Renal pelvis (tissue), 12 donors: ENCODE measurements at places on chromosomes 12 and 14. TPM values are rescaled to one million over a fixed set of nuclear protein-coding genes. Genes with fewer than 3 reads are reported as not detected.

The RIPK3 gene
- 3.8 TPM for polyA plus RNA-seq

The PLXNC1 gene
- polyA plus RNA-seq: 6.8 TPM

- no peak for DNase-seq
Observed at GRCh38 chr14:33938131-33938949, 12.5 kb downstream of the EGLN3 start.

The NRL gene
- polyA plus RNA-seq: 3.2 TPM

- DNase-seq: peak; percentile 62
Observed at GRCh38 chr12:45725631-45726602, 3.6 kb upstream of the ARID2 start.

GRCh38 chr14:49218436-49219092 is 367.6 kb downstream of the RPS29 start:
- DNase-seq: no peak

DNA sequence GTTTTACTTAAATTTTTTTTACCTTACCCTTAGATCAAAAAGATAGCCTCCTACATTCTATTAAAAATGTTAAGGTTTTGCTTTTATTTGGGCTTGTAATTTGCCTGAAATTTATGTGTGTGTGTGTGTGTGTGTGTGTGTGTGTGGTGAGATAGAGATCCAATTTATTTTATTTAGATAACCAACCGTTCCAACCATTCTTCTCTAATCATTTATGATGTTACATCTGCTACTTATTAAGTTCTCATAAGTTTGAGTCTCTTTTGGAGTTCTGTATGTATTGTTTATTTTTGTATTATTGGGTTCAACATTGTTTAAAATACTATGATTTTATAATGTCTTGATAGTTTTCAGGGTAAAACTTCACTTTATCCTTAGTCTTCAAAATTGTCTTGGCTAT is 70.6 kb upstream of the PAWR start:
- no peak for DNase-seq

DNA sequence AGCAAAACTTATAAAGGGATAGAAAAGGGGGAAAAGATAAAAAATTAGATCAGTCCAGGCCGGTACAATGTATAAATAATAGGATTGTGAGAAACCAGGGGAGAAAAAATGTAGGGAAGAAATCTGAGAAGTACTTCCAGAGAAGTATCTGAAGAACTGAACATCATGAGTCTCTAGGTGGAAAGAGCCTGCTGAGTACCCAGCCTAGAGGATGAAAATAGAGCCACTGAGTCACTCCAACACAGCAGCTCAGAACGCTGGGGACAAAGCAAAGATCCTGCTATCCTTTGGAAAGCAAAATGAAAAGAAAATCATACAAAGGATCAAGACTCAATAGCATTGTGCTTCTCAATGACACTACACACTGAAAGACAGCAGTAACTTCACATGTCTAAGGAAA is 138.0 kb downstream of the ANO6 start:
- no peak for DNase-seq

DNA sequence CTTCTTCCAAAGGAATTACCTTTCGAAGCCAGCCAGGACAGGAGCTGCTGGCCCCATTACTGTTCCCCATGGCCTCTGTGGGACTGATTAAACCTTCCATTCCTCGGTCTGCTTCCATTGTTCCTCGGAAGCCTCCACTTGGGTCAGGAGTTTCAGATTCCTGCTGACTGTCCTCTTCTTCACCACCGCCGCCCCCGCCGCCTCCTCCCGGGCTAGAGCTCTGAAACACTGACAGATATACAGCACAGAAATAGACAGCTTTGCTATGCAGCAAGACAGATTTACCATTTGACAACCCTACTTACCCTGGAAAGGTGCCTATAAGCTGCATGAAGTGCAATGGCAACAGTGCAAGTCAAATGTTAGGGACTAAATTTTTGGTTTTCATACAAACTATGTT is 21.8 kb downstream of the ZC2HC1C start:
- DNase-seq: no peak

DNA sequence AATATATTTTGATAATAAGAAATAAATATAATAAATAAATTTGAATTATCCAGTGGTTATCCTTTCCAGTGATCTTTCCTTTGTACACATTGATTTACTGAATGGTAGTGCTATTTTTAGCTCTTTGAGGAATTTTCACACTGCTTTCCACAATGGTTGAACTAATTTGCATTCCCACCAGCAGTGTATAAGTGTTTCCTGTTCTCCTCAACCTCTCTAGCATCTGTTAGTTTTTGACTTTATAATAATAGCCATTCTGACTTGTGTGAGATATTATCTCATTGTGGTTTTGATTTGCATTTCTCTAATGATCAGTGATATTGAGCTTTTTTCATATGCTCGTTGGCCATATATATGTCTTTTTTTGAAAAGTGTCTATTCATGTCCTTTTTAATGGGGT is 333.7 kb downstream of the RAD51B start:
- no peak for DNase-seq

The RPS6KA5 gene
- 6.7 TPM for polyA plus RNA-seq

- DNase-seq: no peak
Observed at GRCh38 chr12:12715459-12716150, 1.6 kb upstream of the CDKN1B start.

GRCh38 chr12:64404470-64405256 is 471 bp downstream of the XPOT start:
- no peak for DNase-seq

- DNase-seq: no peak
Observed at GRCh38 chr14:99040052-99040451, 231.9 kb downstream of the BCL11B start.

- no peak for DNase-seq
Observed at GRCh38 chr12:89507015-89507824, 17.4 kb downstream of the GALNT4 start.

DNA sequence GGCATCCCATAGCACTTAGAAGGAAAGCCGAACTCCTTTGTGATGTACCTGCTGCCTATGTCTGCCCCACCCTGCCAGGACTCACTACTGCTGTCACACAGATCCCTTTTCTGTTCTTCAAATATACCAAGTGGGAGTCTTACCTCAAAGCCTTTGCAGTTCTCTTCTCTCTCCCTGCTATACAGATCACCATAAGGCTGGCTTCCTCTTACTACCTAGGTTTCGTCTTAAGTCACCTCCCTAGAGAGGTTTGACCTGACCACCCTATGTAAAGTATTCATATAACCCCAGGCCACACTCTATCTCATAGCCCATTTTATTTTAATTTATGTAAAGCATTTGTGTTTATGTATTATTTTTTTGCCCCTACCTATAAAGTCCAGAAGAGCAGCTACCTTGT is 117.6 kb downstream of the CRADD start:
- DNase-seq: no peak

DNA sequence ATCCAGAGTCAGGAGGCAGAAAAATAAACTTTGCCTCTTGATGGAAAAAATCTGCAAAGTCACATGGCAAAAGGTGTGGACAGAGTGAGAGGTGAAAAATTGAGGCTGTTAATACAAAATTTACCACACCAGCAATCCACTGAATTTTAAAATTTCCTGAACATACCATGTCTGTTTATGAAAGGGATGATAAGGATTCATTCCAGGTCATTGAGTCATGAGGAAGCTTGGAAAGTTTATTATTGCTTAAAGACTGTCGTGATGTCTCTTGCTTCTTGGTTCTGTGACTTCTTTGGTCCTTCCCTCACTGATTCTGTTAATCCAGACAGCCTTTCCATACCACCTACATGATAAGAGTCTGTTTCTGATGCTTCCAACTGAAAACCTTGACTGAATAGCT is 73.2 kb downstream of the TTC6 start:
- DNase-seq: no peak

- DNase-seq: no peak
Observed at GRCh38 chr12:89768586-89769482, 60.2 kb upstream of the ATP2B1 start.

GRCh38 chr12:117844114-117844830 is 124.5 kb downstream of the KSR2 start:
- no peak for DNase-seq

- DNase-seq: no peak
Observed at GRCh38 chr14:89573399-89573657, 156.3 kb upstream of the FOXN3 start.

DNA sequence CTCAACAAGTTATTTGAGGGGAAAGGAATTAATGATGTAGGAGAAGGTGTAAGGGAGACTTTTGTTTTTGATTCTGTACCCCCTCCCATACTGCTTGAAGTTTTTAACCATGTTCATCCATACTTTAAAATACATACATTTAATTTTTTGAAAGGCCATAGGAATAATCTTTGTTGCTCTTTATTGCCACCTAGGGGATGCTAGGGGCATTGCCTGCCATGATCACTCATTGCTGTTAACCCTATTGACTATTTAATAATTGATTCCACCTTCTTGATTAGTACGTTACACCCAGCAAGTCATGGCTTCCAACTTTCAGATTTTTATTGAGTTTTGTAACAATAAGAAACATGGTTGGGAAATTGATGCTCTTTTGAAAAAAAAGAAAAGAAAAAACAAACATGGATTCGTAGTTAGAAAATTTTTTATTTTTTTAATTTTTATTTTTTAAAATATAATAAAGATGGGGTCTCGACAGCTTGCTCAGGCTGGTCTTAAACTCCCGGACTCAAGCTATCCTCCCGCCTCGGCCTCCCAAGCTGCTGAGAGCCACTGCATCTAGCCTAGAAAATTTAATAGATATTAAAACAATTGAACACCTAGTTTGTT is 8.5 kb upstream of the PRKAB1 start:
- no peak for DNase-seq

- no peak for DNase-seq
Observed at GRCh38 chr12:4579305-4580102, 17.5 kb downstream of the DYRK4 start.

The SPTB gene
- 15.5 TPM for polyA plus RNA-seq

GRCh38 chr12:21651821-21652220 is 5.8 kb downstream of the LDHB start:
- no peak for DNase-seq

DNA sequence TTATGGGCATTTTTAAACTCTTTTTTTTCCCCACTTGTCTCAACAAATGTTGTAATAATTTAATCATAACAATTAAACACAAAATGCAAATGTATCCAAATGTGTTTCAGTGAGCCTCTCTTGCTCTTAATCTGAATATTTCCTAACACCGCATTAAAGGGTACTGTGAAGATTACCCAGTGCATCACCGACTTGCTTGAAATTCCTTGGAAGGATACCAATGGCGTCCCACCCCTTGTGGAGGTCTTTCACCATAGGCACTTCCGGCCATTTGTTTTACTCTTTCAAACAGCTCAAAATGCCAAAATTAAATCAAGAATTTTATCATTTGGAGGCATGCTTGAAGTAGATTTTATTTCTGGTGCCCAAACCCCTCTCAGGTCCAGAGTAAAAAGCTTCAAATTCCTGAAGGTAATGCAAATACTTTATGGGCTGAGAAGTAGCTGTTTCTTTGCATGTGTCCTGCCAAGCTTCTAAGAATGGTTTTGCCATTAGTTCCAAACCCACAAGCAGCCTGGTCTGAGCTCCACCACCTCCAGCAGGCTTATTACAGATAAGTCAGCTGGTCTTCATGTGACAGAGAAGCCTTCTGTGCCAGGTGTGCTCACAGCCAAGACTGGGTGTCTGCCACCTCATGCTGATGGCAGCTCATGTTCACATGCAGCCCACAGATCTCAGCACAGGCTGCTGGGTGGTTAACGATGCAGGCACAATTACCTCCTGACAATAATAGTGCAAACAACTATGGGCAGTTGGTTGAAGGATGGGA is 16.4 kb upstream of the NUDT4 start:
- no peak for DNase-seq

The DPPA3 gene
- polyA plus RNA-seq: not detected

The HCFC2 gene
- polyA plus RNA-seq: 14.0 TPM
